ENCODE measurements at places on chromosomes 2 and 18.

GRCh38 chr2:100821255-100821910 lies 1.4 kb downstream of the NPAS2 start:
- no peak for DNase-seq

- DNase-seq, result no peak
These were observed 39.5 kb upstream of the ASXL2 start for GRCh38 chr2:25917832-25918231.

GRCh38 chr2:178871536-178871935 lies 64.3 kb upstream of the TTN start:
- no peak for DNase-seq

- DNase-seq, result no peak
These were observed 135.5 kb downstream of the TMEFF2 start for GRCh38 chr2:192059266-192059665.

- DNase-seq, result no peak
These were observed 31.0 kb downstream of the STEAP3 start for GRCh38 chr2:119254601-119255080.

- DNase-seq, result no peak
These were observed 11.8 kb upstream of the CTAGE1 start for GRCh38 chr18:22429564-22429963.

GRCh38 chr2:75064691-75065396 lies 106.4 kb downstream of the POLE4 start:
- DNase-seq, result no peak

GRCh38 chr2:200396781-200397242 lies 90.3 kb downstream of the SPATS2L start:
- DNase-seq, result no peak

DNA sequence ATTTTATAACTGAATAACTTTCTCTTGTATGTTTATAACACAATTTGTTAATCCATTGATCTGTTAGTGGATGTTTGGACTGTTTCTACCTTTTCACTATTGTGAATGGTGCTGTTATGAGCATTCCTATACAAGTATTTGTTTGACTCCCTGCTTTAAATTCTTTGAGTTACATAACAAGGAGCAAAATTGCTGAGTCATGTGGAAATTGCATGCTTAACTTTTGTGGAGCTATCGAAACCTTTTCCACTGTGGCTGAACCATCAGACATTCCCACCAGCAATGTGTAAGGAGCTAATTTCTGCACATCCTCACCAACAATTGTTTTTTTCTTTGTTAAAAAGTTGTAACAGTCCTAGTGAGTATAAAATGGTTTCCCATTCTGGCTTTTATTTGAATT lies 415.5 kb downstream of the CBLN2 start:
- no peak for DNase-seq

DNA sequence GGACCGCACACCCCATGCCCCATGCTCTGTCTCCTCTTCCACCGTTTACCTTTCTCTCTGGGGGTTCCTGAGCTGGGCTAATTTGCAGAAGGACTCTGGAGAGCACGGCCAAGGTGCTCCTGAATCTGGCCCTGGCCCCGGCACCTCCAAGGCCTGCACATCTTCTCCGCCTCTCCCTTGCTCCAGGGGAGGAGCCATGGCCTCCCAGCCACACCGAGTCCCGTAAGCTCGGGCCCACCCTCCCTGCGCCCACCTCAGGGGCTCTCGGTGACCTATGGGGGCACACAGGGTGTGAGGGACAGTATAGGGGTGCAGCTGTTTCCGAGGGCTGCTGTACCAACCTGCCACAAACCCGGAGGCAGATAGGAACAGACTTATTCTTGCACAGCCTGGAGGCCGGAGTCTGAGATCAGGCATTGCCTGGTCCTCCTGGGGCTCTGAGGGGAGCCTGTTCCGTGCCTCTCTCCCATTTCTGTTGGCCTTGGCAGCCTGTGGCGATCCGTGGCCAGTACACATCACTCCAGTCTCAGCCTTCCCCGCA lies 127.3 kb upstream of the GPC1 start:
- no peak for DNase-seq

DNA sequence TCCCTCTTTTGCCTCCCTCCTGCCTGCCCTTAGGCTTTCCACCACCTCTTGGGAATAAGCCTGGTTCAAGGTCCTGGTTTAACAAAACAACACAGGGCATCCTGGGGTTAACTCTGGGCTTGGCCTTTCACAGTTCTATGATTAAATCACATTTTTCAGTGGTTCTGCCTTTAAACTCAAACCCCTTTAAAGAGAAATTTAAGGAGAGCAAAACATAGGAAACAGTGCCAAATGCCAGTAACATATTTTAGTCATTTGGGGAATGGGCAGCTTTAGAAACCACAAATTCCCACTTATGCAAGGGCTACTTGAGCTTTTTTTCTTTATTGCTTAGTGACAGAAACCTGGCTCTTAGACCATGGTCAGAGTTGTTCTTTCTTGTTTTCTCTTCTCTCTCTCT lies 112.2 kb upstream of the FZD5 start:
- DNase-seq, result no peak

- no peak for DNase-seq
These were observed 477 bp downstream of the ACVR1 start for GRCh38 chr2:157875641-157876065.

DNA sequence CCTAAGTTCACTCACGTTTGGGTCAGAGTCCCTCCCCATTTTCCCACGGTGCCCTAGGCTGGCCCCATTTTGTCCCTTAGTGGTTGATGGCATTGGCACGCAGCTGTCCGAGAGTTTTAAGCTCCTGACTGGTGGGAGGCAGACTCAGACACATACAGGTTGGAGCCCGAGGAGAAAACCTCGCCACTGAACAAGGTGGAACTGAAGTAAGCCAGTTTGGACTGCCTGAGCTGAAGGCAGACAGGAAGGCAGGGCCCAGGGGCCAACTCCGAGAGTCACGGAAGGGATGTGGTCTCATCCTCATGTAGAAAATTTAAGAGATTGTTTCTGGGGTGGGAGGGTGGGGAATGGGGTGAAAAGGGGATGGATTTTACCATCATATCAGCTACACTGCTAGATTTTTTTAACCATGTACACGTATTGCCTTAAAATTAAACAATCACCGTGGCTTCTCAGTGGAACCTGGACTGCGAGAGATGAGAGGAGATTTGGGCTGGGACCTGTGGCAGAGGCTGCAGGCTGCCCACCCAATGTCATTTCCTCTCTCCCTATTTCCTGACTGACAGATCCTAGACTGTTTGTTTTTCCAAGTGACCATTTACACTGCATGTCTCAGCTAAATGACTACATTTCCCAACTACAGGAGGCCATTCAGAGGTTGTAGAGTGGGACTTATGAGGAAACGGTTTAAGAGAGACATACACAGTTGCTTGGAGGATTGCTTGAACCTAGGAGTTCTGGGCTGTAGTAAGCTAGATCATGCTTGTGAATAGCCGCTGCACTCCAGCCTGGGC lies 19.4 kb upstream of the NMUR1 start:
- no peak for DNase-seq

GRCh38 chr18:75531212-75531850 lies 103.8 kb upstream of the SMIM21 start:
- no peak for DNase-seq

DNA sequence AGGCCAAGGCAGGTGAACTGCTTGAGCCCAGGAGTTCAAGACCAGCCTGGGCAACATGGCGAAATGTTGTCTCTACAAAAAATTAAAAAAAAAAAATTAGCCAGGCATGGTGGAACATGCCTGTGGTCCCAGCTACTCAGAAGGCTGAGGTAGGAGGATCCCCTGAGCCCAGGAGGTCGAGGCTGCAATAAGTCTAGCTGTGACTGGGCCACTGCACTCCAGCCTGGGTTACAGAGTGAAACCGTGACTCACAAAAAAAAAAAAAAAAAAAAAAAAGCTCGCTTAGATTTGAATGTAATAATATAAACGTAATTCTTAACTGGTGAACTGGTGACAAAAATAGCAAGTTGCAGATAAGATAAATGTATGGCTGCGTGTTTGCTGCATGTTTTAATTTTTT lies 56.5 kb downstream of the TFCP2L1 start:
- no peak for DNase-seq
